NCI-H460 (cell line): ENCODE measurements at places on chromosomes 6 and 20. TPM values are rescaled to one million over a fixed set of nuclear protein-coding genes. Genes with fewer than 3 reads are reported as not detected.
A peak's percentile ranks its signal among the peaks of the same experiment; 100 is the strongest.

- no peak for DNase-seq
Observed at GRCh38 chr6:95548188-95548786, 29.0 kb upstream of the MANEA start.

- DNase-seq, result no peak
Observed at GRCh38 chr6:11718463-11718862, 60.1 kb downstream of the ADTRP start.

Gene KATNA1
- 24.2 and 29.3 TPM in 2 replicates for total RNA-seq

DNA sequence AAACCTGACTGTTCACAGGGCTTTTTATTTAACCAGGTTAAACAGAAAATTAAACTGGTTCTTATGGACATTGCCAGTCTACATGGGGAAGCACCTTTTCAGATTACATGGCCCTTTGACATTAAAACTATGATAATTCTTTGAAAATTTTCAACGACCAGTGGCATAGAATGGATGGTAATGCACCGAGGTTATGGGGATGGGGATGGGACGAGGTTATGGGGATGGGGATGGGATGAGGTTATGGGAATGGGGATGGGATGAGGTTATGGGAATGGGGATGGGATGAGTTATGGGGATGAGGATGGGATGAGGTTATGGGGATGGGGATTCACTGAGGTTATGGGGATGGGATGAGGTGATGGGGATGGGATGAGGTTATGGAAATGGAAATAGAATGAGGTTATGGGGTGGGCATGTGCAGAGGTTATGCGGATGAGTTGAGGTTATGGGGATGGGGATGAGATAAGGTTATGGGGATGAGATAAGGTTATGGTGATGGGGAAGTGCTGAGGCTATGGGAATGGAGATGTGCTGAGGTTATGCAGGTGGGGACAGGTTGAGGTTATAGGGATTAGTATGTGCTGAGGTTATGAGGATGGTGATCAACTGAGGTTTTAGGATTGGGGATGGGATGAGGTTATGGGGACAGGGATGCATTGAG, 541.9 kb downstream of the CDH26 start:
- no peak for DNase-seq

DNA sequence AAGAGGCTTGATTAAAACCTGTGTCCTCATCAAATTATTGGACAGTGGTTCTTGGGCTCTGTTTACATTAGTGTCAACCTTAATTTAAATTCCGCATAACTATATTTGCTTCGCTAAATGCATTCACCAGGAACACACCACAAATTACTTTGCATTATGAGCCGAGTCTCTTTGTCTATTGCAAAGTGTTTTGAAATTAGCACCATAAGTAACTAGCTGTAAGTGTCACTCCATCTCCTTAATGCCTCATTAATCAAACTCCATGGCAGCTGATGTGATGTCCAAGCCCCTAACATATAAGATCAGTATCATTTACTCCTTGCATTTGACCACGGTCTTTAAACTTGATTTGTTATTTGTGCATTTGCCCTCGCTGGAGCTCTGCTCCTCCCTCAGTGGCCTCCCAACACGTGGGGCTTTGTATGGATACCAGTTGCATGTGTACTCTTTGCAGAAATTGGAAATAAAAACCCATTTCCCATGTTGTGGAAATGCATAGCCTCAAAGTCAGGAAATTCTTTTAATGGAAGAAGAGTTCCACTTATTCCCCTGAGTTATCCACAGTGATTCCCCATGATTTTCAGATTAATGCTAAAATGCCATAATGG, 24.6 kb downstream of the FOXA2 start:
- no peak for DNase-seq

DNA sequence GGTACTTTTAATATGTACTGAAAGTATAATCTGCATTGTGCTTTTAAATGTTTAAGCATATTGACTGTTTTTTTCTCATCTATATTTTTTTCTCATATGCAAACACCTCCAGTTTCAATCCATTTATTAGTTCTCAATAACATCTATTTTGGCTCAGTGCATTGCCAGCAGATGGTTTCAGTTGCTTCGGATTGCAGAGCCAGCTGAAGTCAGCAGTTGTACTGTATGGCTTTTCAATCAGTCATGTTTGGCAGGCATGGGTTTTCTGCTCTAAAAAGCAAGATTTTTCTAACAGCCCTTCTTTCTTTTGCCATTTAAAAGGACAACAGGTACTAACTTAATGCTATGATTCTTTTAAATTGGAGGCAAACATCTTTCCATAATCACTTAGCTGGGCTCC, 121.2 kb downstream of the CD109 start:
- no peak for DNase-seq

GRCh38 chr6:26105109-26105730, 18.0 kb downstream of the HFE start:
- no peak for DNase-seq

Gene RCAN2
- total RNA-seq, result not detected in 2 replicates

DNA sequence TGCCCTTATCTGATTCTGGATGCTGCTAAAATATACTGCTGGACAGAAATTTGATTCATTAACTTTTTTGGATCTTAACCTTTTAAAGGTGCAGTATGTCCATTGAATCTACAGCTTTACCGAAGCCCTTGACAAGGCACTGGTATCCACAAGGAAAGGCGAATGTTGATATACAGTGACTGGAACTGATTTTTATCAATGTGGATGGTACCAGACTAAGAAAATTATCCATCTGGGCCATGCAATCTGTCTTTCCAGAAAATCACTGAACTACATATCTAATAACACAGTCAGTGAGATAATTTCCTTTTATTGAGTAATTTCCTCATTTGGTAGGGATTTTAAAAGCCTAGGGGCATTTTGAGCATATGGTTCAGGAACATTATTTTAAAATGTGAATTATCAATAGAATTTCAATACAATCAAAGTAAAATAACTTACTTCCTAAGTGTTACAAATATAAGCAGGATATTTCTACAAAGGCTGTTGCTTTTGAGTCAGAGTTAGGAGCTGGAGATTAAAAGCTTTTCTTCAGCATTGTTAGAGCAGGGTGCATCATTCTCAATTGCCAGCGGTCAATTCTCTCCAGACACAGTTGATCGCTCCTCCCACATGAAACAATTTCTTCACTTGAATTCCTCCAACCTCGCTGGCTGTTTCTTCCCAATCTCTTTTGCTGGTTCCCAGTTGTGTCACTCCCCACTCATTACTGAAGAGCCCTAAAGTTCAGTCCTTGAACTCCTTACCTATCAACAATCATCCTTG, 585.3 kb upstream of the FLRT3 start:
- DNase-seq, result no peak

DNA sequence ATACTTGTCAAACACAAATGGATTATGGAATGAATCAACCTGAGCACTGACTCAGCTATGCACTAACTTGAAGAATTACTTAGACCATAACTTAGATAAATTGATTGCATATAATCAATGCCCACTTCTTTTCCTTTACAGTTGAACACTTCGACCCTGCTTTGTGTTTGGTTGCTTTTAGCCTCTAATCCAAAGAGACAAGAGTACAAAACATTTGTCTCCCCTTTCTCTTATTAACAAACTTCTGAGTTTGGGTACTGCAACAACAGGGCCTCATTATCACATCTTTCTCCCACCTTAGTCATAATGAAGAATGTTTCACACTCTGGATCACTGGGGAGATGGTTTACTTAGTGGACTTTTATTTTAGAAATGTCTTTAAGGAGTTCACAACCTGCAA, 2.6 kb upstream of the TAAR6 start:
- no peak for DNase-seq

Gene HLA-DOA
- not detected in 2 replicates for total RNA-seq

- peak; percentile 94 for DNase-seq
Observed at GRCh38 chr20:63894358-63895201, at the start of gene DNAJC5. Gene DNAJC5 (plus strand): TSS chr20:63895126. CDS start chr20:63928346, 33,220 bp downstream.

- no peak for DNase-seq
Observed at GRCh38 chr6:15370733-15371671, 125.1 kb downstream of the JARID2 start.

GRCh38 chr6:107589199-107589598, 99.3 kb downstream of the SOBP start:
- no peak for DNase-seq

Gene SSTR4
- not detected in 2 replicates for total RNA-seq

Gene POPDC3
- total RNA-seq, result 44.7 and 45.1 TPM in 2 replicates

DNA sequence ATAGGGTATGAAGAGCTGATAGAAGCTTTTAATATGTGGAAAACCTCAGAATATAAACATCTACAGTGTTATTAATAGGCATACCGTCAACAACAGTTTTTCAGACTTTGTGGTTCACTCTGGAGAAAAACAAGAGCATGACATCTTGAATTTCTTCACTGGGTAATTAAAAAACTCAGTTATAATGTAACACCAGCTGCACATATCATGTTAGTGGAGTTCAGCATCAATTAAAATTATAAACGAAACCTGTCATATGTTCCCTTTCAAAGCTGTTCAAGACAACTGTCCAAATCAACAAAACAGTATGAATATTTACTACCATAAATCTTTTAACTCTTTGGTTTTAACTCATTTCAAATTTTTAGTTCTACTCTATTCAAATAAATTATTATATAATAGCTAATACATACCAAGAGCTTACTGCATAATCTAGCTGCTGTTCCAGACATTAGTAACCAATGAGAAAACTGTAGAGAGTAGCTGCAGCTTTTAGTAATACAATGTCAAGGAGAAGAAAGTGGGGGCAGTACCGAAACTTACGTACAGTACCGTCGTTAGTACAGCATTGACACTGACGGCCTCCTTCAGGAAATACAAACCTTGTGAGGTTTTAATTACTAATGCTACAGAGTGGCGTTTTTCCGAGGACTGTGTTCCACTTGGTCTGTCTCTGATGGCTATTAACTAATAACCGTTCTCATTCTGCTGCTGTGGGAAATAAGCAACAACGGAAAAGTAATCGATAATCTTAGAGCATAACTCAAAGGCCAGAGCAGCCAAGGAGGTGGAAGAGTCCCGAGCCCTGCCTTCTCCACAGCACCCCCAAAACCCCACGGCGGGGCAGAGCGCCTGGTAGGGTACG, 532 bp upstream of the PM20D2 start:
- no peak for DNase-seq

- peak; percentile 90 for DNase-seq
Observed at GRCh38 chr20:45779011-45779915, 12.4 kb downstream of the WFDC3 start.

GRCh38 chr20:54510541-54511129, 35.2 kb downstream of the DOK5 start:
- DNase-seq, result no peak

DNA sequence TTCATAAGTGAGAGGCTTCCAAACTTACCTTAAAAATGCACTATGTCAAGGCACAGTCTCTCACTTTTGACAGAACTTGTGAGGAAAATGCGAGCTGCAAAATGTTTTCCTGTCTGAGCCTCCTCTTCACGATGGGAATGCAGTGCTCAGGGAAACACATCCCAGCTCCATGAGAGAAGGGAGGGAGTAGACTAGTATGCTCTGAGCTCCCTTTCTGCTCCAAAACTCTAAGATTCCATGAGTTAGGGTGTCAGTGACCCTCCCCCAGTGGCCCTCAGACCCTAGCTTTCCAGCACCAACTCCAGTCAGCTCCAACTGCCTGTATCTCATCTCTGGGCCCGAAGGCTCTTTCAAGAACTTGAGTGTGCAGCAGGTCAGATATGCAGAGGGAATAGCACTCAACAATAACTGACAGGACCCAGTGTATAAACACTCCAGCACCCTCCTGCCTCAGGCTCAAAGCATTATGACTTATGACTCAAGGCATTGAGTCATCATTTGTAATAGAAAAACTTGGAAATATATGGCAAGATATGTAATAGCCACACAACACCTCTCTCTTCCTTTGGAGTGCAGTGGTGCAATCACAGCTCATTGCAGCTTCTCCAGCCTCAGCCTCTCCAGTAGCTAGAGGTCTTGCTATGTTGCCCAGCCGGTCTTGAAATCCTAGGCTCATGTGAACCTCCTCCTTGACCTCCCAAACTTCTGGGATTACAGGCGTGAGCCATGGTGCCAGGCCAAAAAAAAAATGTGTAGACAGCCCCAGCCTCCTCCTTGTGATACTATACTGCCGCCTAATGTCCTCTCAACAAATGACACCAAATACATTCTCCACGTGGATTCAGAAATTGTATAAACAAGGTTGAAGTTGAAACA, 16.7 kb upstream of the ENTPD6 start:
- peak; percentile 62 for DNase-seq

- DNase-seq, result no peak
Observed at GRCh38 chr6:99165838-99166237, 183.6 kb downstream of the FAXC start.

- DNase-seq, result no peak
Observed at GRCh38 chr6:34810936-34811632, 19.2 kb downstream of the BLTP3A start.

GRCh38 chr6:136532030-136532429, 18.2 kb downstream of the MAP7 start:
- no peak for DNase-seq

Gene FAM50B
- total RNA-seq, result 0.92 and 1.4 TPM in 2 replicates

Gene SMIM26
- 163 and 170 TPM in 2 replicates for total RNA-seq

GRCh38 chr20:61099806-61100205, 152.3 kb upstream of the CDH4 start:
- no peak for DNase-seq

Gene OCSTAMP
- not detected in 2 replicates for total RNA-seq

GRCh38 chr6:2854396-2854982, 12.8 kb upstream of the SERPINB1 start:
- peak; percentile 51 for DNase-seq

- no peak for DNase-seq
Observed at GRCh38 chr6:124858564-124858963, 103.7 kb upstream of the RNF217 start.

Gene VSX1
- not detected in 2 replicates for total RNA-seq

Gene BNIP5
- not detected in 2 replicates for total RNA-seq

Gene DEFB132
- total RNA-seq, result not detected in 2 replicates

DNA sequence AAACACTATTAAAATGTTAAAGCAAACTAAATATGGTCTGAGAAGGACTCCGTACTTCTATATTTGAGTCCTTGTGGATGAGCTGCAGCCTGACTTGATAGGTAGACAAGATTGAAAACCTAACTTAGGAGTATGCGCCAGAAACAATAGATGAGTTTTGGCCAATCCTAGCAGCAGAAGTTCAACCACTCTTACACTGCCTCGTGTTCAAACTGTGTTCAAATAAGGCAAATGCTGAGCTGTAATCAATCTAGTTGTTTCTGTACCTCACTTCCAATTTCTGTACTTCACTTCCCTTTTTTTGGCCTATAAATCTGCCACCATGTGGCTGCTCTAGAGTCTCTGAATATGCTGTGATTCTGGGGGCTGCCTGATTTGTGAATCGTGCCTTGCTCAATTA, 13.2 kb upstream of the SERINC1 start:
- no peak for DNase-seq
